Stimulated activated CD4-positive, alpha-beta T cell treated with anti-CD3 and anti-CD28 coated beads, Interleukin-12 subunit alpha, Interleukin-12 subunit beta, amount 100 ng/mL, for 4 hours (primary cell): ENCODE measurements at places on chromosomes 12 and 14.
A peak's percentile ranks its signal among the peaks of the same experiment; 100 is the strongest.

GRCh38 chr12:92158796-92159439 is 13.3 kb upstream of the BTG1 start:
- no peak for DNase-seq

DNA sequence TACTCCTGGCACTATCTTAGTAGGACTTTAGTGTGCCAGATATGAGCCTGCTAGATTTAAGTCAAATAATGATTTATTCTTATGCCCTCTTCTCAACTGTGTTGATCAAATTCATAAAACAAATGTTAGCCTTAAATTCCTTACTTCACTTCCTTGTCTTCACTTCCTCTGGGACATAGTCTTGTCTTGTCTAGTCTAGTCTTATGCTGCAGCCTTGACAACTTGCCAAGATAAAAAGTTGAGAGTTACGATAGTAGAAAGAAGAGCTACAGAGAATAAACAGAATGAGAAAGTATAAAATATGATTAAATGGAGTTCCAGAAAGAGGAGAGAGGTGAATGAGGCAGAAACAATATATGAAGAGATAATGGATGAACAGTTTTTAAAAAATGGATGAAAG is 378.1 kb downstream of the DAD1 start:
- no peak for DNase-seq

DNA sequence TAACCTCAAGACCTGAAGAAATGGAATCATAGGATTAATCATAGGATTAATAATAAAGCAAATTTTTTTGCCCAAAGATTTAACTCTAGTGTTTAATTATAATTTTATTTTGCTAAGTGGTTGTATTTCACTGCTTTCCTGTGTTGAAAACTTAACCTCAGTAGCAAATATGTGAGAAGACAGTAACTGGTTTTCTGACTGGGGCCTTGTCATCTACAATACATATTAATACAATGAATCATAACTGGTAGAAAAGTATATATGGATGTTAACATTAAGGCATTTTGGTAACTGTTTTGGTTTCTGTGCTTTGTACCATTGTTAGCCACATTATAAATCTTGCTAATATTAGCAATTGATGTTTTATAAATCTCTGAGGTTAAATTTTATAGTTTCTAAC is 92.2 kb downstream of the ACSS3 start:
- no peak for DNase-seq

DNA sequence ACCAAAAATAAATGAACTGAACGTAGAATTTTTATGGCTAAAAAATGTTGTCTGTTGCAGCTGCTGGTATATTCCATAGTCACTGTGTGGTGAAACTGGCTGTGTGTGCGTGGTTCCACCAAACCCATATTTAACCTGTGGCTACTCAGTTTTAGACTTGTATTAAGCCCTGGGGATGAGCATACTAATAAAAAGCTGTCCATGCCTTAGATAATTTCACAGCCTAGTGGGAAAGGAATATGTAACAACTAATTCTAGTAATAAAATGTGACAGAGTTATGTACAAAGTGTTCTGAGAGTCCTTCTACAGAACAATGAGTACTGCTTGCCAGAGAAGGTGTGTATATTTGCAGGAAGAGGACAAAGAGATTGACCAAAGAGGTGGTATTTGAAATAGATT is 125.5 kb downstream of the TMTC3 start:
- no peak for DNase-seq

DNA sequence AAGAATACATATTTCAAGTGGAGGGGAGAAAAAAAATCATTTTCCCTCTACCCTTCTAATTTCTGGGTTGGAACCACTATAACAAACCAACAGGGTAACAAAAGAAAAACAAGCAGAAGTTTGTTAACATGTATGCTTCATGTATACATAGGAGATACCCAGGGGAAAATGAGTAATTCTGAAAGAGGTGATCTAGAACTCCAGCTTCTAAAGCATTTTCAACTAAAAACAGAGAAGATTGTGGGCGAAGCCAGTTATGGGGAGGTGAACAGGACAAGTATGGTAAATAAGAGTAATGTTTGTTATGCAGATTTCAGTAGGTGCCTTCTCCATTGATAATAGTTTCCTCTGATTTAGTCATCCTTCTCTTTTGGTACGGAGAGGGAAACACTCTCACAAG is 16.7 kb downstream of the FNTB start:
- DNase-seq, result no peak

- no peak for DNase-seq
Measured at GRCh38 chr12:26524862-26525465, 308.0 kb downstream of the ITPR2 start.

GRCh38 chr12:59833408-59833807 is 237.6 kb downstream of the SLC16A7 start:
- no peak for DNase-seq

DNA sequence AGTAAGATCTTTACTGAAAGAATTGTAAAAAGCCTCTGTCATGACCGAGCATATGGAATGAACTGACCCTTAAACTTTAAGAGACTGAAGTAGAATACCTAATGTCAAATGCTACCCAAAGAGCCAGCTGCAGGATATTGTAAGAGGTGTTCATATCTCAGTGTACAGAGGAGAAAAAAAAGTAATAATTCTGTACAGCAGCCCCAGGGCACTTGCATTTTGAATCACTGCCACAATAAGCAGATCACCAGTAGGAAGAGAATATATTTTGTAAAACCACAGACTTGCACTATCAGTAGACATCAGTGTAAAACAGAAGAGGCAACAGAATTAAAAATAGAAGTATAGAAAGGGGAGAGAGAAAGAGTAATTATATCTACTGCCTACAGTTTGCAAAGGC is 162.6 kb downstream of the PPFIA2 start:
- no peak for DNase-seq

- no peak for DNase-seq
Measured at GRCh38 chr12:120801146-120801545, 75.5 kb downstream of the ACADS start.

- no peak for DNase-seq
Measured at GRCh38 chr14:73358187-73358586, 100.2 kb downstream of the NUMB start.

DNA sequence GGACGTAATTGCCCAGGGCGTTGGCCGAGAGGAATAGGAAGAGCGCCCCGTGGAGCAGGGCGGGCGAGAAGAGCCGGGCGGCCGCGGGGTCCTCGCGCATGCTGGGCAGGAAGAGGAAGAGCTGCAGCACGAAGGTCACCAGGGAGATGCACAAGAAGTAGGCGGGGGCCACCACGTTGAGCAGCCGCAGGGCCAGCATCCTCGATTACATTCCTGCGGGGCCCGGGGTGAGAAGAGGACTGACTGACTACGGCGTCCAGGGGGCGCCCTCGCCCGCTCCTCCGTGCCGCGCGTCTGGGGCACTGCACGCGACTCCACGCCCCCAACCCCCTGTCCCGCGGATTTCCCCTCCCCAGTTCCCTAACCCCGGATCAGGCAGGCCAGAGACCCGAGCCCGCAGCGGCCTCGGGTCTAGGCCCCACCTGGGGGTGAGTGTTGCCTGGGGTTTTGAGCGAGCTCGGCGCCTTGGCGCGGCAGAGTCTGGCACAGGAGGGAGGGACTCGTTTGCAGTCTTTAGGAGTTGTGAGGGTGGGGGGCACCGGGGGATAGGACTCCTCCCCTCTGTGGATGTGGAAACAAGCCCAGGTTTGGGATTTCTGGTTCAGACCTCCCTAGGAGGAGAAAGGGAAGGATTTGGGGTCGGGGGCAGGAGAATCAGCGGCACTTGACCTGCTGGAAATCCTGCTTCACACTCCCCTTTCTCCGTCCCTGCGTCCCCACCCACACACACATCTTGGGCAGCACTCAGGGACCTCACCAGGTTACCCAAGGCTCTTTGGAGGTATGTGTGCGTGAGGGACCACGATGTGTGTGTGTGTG is 1.8 kb downstream of the ZDHHC22 start:
- DNase-seq, result peak; percentile 45

DNA sequence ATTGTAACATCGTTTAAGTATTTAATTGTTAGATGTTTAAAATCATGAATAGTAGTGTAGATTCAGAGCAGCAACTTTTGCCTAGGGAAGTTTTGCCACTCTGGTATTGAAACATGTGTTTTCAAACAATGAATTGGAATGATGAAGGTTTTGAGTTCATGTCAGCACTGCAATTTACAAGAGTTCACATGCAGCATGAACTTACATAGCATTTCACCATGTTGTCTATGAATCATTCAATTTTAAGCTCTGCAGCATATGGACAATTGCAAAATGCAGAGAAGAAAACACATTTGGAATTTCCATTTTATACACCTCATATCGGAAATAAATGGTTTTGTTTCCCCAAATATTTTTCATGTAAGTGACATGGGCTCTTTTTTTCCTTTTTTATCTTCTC is 170.7 kb upstream of the CDKN3 start:
- no peak for DNase-seq

GRCh38 chr14:54845641-54846040 is 57.0 kb downstream of the GCH1 start:
- DNase-seq, result no peak

DNA sequence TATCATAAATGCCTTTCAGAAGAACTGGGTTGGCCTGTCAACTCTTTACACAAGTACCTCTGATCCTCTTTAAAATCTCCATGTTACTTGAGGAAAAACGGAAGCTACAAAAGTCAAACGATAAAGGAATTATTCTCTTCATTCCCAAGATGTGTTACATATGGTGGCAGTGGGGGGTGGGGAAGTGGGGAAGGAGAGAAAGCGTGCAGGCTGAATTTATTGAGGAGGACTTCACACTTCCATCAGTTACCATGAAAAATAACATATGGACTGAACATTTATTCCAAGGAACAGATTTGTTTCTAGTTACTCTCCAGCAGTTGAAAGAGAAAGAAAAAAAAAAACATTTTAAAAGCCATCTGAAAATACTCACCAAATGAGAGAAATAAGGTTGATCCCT is 474.4 kb upstream of the DCN start:
- DNase-seq, result no peak

DNA sequence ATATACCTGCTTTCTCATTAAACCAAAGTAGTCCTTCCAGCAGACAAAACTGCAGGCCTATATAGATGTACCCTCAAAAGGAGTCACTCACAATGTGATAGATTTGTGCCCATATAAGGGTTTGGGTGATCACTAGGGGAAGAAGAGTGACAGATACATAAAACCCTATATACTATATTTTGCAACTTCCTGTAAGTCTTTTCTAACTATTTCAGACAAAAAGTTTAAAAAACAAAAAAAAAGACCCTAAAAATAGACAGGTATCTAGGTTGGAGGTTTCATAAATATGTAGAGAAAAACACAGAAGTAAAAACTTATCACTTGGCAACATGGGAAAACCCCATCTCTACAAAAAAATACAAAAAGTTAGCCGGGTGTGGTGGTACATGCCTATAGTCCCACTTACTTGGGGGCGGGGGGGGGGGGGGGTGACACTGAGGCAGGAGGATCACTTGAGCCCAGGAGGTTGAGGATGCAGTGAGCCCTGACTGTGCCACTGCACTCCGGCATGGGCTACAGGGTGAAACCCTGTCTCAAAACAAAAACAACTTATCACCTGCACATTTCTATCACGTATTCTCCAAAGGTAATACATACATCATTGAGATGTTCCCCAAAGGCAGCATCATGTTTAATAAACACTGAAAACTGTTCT is 2.9 kb downstream of the VCPKMT start:
- DNase-seq, result no peak

- no peak for DNase-seq
Measured at GRCh38 chr12:114448618-114448933, 42.6 kb upstream of the TBX5 start.

DNA sequence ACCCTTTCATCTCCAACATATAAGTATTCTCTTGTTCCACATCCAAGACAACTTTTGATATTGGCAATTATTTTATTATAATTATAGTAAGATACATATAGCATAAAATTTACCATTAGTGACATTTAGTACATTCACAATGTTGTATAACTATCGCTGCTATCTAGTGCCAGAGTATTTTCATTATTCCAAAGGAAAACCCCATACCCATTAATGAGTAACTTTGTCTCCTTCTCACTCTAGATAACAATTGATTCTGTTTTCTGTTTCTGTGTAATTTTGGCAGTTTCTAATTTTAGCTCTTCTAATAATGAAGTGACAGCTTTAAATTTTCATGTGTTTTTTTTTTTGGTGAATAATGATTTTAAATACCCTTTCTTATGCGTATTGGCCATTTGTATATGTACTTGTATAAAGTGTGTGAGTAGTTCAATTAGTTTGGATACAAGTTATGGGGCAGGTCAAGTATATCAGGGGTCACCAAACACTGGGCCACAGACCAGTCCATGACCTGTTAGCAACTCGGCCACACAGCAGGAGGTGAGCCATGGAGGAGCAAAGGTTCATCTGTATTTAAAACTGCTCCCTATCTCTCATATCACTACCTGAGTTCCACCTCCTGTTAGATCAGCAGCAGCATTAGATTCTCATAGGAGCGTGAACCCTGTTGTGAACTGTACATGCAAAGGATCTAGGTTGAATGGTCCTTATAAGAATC is 97.2 kb upstream of the SYT1 start:
- DNase-seq, result no peak

- DNase-seq, result peak; percentile 56
Measured at GRCh38 chr12:42299392-42300308, 26.2 kb downstream of the ZCRB1 start.

DNA sequence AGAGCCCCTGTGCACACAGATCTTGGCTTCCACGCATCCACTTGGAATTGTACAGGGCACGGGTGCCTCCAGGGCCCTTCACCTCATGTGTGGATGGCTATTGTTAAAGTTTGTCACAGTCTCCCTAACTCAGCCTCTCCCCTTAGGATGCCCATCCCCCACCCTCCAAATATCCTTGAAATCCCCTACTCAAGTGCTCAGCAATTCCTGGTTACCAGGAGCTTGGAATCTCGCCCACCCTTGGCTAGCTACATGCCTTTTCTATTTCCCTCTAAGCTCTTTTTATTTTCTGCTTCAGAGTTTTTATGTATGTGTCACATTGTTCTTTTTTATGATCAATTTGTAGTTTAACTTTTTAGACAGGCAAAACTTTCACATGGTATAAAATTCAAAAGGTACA is 13.0 kb upstream of the NR1H4 start:
- no peak for DNase-seq

GRCh38 chr12:104538891-104539462 is 82.2 kb downstream of the CHST11 start:
- DNase-seq, result no peak
